ENCODE measurements at places on chromosomes 7 and 10.

GRCh38 chr7:79037001-79037400, 416.5 kb downstream of the MAGI2 start:
- no peak for DNase-seq

DNA sequence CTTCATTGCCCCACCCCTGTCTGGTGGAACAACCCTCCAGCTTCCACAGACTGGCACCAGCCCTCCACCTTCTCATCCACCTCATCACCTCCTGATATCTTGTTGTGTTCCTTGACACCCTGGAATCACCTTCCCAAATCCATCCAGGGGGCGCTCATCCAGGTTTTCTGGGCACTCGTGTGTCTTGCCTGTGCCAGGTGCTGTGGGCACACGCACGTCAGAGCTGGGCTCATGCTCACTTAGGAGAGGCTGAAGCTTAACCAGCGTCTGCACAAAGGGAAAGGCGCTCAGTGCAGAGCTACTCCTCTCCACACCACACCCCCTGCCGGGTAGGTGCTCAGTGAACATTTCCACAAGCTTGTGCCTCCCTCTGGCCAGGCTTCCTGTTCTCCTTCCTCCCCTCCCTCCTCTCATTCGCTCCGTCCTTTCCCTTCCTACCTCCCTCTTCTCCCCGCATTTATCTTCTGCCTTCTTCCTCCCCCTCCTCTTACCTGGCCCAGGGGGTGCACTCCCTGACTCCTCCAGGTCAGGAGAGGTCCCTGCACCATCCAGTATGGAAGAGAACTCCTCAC, 4.8 kb downstream of the ADCYAP1R1 start:
- DNase-seq: no peak

GRCh38 chr7:78395298-78396036, 596.9 kb downstream of the PHTF2 start:
- no peak for DNase-seq

- DNase-seq: no peak
These were observed 371.9 kb downstream of the BMPER start for GRCh38 chr7:34277016-34277802.

- no peak for DNase-seq
These were observed 221.9 kb downstream of the EBF3 start for GRCh38 chr10:129741978-129742741.

DNA sequence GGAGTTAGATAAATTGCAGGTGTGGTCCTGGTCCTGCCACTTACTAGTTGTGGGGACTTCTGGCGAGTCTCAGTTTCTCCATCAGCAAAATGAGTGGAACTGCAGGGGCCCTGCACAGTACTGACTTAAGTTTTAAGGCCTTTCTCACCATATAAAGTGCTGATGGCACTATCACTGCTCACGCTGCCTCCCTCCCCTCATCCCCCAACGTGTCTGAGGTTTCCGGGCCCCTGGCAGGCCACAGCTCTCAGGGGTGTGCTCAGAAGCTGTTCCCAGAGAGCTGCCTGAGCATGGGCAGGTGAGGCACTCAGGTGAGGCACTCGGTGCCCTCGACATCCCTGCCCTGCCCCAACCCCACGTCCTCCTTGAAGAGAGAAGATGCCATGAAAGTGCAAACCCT, 74.2 kb downstream of the VOPP1 start:
- no peak for DNase-seq

- DNase-seq: no peak
These were observed 7.4 kb downstream of the SH3PXD2A start for GRCh38 chr10:103847909-103848468.

- no peak for DNase-seq
These were observed 76.9 kb downstream of the UBE2H start for GRCh38 chr7:129875745-129876411.

- no peak for DNase-seq
These were observed 50.4 kb downstream of the UNC5B start for GRCh38 chr10:71262817-71263216.

GRCh38 chr10:76080451-76080850, 649.0 kb downstream of the LRMDA start:
- DNase-seq: no peak

DNA sequence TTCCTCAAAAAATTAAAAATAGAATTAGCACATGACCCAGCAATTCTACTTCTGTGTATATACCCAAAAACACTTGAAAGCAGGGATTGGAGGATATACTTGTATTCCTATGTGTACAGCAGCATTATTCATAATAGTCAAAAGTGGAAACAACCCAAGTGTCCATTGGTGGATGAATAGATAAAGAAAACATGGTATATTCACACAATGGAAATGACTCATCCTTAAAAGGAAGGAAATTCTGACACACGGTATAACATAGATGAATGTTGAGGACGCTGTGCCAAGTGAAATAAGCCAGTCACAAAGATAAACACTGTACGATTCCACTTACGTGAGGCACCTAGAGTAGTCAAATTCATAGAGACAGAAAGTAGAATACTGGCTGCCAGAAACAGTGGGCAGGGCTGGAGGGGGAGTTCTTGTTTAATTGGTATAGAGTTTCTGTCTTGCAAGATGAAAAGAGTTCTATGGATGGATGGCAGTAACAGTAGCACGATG, 26.6 kb upstream of the KAT6B start:
- no peak for DNase-seq

DNA sequence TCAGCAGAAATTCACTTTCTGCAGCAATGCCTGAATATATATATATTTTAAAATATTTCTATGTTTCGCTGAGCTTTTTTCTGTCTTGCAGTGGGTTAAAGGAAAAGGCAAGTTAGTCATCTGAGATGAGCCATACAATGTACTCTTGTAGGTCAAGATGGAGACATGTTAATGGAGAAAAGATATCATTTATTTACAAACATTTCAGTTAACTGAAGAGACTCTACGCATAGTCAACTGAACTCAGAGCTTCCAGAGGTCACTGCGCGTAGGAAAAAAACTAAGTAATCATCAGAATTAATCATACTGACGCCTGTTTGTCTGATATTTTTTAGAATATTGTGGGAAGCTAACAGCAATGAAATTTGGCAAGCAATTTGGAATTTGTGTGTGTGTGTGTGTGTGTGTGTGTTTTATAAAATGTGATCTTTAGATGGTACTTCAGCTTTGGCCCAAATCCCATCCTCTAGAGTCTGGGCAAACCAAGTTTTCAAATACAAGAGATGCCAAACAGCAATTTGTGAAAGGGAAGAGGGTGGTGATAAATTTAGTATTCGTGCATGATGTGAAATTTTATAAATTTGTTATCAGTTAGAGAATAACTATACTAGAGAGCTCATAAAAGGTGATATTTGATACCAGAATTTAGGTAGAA, 193.9 kb upstream of the AGR3 start:
- DNase-seq: no peak

DNA sequence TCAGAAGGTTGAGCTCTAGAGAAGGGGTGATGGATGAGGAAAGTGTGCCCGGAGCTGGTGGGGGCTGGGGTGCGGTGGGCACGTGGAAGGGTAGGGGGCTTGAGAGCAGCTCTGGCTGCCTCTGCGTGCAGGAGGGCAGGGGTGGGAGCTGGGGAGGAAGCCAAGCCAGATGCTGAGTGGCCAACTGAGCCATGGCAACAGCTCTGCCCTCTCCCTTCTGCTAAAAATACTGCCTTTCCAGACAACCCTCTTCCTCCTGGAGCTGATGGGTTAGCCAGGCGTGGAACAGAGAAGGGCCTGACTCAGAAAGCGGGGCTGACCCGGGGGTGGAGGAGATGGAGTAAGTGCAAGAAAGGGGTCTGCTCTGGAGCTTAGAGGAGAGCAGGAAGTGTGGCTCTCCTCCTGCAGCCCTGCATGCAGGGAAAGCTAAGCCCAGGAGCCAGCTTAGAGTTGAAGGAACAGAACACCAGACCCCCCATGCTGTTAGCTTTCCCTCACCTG, 114.6 kb upstream of the AGK start:
- DNase-seq: no peak

DNA sequence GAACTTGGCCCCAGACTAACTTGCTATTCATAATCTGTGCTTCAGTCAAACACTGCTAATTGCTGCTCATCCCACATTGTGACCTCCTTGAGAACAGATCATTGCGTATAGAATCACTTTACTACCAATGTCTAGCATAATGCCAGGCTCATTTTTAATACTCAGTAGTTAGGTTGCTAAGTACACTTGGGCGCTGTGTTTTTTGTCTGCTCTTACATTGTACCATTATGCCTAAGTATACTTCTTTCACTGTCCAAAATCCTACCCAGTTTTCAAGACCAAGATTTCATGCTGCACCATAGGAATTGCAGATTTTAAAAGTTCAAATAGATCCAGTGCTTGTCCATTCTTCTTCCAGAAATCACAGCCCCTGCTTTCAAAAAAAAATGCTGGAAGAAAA, 32.8 kb upstream of the TMEM106B start:
- DNase-seq: no peak

DNA sequence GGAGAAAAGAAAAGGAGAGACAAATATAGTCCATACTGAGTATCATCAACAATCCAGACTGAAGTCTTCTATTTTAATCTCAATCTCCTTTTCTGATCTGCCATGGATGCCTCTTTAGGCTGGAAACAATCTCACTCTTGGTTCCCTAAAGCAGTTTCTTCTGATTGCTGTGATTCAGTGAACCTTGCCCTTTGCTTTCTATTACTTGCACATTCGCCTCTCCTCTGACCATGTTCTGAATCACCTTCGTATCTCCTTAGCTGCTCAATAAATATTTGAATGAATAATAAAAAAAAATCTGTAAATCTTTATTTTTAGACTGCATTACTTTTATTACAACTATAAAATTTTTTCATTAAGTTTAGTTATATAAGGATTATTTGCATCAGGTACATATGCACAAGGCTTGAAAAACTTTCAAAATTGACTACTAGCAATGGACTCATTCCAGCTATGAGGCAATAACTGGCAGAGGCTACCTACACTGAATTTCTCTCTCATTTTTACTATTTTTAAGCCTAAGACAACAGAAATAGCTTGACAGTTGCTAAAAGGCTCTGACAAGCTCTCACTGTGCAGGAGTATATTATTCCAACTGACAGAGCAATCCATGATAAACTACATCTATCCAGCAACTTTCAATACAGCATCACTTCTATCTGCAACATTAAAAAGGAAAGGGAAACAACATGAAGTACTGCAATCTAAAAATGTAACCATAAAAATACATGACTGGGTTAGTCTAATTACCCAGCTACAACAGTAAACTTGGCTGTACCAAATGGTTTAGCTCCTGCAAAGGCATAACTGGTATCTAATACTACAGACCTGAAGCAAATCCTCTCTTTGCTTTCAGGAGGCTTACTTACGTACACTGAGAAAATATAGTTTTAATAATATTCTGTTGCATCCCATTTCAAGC, 25.6 kb downstream of the TM9SF3 start:
- DNase-seq: no peak

GRCh38 chr7:48255046-48255445, 83.8 kb downstream of the ABCA13 start:
- DNase-seq: no peak

- no peak for DNase-seq
These were observed 117.6 kb upstream of the LRGUK start for GRCh38 chr7:134009314-134010110.

- DNase-seq: peak; percentile 72
These were observed 464 bp downstream of the DENND2A start for GRCh38 chr7:140640060-140640637.

GRCh38 chr10:22243321-22243720, 25.5 kb upstream of the EBLN1 start:
- no peak for DNase-seq

- DNase-seq: no peak
These were observed 72.6 kb downstream of the RALA start for GRCh38 chr7:39695852-39696586.

- no peak for DNase-seq
These were observed 369.7 kb upstream of the NPVF start for GRCh38 chr7:25597946-25598345.

- DNase-seq: no peak
These were observed 4.3 kb downstream of the DAGLB start for GRCh38 chr7:6443372-6443941.

GRCh38 chr7:92696584-92696983, 106.4 kb upstream of the FAM133B start:
- DNase-seq: no peak

- DNase-seq: no peak
These were observed 221.5 kb downstream of the SUGCT start for GRCh38 chr7:40356312-40356711.

DNA sequence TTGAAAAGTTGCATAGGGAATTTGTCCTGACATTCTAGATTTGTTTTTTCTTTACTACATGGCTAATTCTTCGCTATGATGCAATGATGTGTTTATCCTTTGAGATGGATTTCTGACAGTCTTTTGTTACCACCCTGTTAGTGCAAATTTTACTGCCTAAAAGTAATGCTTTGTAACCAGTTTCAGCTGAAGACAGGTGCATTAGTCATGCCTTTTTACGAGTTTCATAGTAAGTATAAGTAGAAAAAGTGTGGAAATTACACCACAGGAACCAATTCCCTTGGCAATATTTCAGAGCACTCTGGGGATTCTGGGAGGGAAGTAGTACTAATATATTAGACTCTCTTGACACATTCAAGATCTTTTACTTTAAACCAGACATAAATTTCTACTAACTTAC, 257.8 kb upstream of the DKK1 start:
- no peak for DNase-seq

DNA sequence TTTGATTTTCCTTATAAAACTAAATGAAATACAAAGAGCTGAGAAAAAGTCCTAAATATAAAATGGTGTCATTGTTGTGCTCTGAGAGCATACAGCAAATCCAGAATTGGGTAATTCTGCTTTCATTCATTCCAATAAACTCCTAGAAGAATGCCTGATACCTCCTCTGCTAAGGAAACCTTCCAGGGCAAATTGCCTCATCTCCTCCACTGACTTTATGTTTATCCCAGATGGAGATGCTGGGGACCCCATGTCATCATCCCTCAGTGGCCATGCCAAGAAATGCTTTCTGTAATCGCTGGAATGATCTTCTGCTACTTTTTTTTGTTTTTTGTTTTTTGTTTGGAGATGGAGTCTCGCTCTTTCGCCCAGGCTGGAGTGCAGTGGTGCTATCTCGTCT, 119.3 kb upstream of the PRKCQ start:
- no peak for DNase-seq

GRCh38 chr10:69855346-69856111, 53.8 kb downstream of the COL13A1 start:
- DNase-seq: no peak

DNA sequence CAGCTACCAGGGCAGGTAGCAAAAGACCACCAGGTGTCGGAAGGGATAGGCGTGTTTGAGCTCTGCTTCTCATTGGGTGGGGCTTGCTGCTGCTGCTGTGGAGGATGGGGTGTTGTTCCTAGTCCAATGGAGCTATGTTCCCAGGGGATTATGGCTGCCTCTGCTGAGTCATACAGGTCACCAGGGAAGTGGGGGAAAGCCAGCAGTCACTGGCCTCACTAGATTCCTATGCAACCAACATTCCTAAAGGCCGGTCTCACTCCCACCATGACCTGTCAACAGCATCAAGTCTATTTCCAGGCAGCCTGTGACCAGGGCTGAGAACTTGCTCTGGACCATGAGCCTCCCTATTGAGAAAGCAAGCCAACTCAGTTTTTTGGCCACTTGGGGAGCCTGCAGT, 1160.8 kb downstream of the REEP3 start:
- DNase-seq: no peak

GRCh38 chr7:326273-326672, 36.3 kb downstream of the FOXL3 start:
- peak; percentile 20 for DNase-seq

- DNase-seq: no peak
These were observed 49.1 kb upstream of the FXYD4 start for GRCh38 chr10:43322331-43322730.

All from left hindlimb (tissue), 1 donor.